IgD-negative memory B cell (primary cell): ENCODE measurements at places on chromosomes 4 and X. TPM values are rescaled to one million over a fixed set of nuclear protein-coding genes. Genes with fewer than 3 reads are reported as not detected.

PAK3 gene
- polyA plus RNA-seq, result 0.19 TPM

MAGEA11 gene
- not detected for polyA plus RNA-seq

DKC1 gene
- polyA plus RNA-seq, result 34.4 TPM

EDA2R gene
- polyA plus RNA-seq, result not detected

ATP8A1 gene
- 15.0 TPM for polyA plus RNA-seq

NEIL3 gene
- not detected for polyA plus RNA-seq

HERC5 gene
- polyA plus RNA-seq, result 14.6 TPM

TRMT2B gene
- polyA plus RNA-seq, result 38.9 TPM

RAB28 gene
- polyA plus RNA-seq, result 12.1 TPM

ARR3 gene
- polyA plus RNA-seq, result not detected

RNF175 gene
- not detected for polyA plus RNA-seq

VCX3A gene
- polyA plus RNA-seq, result not detected

LRCH2 gene
- not detected for polyA plus RNA-seq

MTMR8 gene
- polyA plus RNA-seq, result 1.7 TPM

WDR17 gene
- polyA plus RNA-seq, result 1.3 TPM

CRMP1 gene
- not detected for polyA plus RNA-seq

CABS1 gene
- polyA plus RNA-seq, result not detected

HGFAC gene
- polyA plus RNA-seq, result not detected

HSD17B11 gene
- 59.5 TPM for polyA plus RNA-seq

FGFR3 gene
- 0.45 TPM for polyA plus RNA-seq

MAGEB2 gene
- polyA plus RNA-seq, result not detected

USP26 gene
- not detected for polyA plus RNA-seq

TCP11X2 gene
- not detected for polyA plus RNA-seq

ZNF718 gene
- 6.4 TPM for polyA plus RNA-seq
